Lung (tissue), 17 donors: ENCODE measurements at places on chromosomes 4 and X. TPM values are rescaled to one million over a fixed set of nuclear protein-coding genes. Genes with fewer than 3 reads are reported as not detected.

DNA sequence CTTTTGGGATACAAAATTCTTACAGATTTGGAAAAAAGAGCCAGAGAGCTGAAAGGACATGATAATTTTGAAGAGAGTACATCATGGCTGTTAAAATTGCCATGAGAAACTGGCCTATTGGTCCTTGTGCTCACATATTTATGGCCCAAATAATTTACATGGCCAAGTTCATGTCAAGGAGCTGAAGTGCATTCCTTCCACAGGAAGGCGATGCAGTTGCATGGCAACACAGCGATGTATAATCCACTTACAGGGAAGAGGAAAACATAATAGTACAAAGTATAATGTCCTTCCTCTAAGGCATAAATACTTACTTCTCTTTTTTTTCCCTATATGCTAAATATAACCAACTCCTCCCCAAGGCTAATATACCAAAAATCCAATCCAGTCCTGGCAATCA, 914.5 kb upstream of the AGA start:
- no peaks in the 10 kb centered on the region for H3K36me3 ChIP-seq
- H3K27me3 ChIP-seq: no peaks in the 10 kb centered on the region
- no peak overlapping the region for H3K4me3 ChIP-seq
- no peak overlapping the region for H3K27ac ChIP-seq

The ADH6 gene
- 0.43 TPM for total RNA-seq

DNA sequence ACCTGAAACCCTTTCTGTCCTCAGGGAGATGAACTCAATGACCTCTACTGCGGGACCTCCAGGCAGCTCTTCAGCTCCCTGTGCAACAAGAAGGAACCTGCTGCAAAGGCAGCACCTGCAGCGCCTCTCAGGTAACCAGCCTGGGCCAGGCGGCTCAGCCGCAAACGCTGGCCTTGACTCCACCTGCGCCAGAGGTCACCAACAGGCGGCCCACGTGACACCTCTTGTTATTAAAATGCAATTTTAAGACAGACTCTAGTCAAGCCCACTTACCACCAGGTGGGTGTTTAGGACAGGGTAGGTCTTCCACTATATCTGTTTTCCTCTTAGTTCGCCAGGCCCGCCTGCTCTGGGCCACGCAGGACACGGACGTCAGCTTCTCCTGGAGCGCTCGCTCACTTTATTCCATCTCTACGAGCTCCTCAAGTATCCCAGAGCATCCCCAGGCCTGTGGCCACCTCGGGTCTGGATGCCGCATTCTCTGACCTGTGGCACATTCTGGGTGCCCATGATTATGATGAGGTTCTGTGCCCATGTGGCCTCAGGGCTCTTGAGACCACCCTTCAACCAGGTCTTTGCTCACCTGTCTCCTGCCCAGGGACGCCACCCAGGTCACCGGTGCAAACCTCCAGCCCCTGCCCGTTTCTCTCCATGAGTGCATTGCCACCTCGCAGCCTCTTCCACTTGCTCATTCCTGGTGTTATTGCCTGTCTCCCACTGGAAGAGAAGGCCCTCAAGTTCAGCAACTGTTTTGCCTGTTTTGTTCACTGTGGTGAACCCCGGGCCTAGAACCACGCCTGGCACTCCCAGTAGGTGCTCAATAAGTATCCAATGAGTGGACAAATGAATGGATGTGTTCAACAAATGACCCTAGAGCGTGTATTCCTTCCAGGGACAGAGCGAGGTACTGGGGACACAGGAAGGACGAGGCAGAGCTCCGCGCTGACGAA, 32.8 kb upstream of the JAKMIP1 start:
- DNase-seq: no peak
- no peaks in the 10 kb centered on the region for H3K4me1 ChIP-seq
- H3K4me3 ChIP-seq: no peak overlapping the region
- H3K27ac ChIP-seq: no peak overlapping the region
- H3K36me3 ChIP-seq: no peaks in the 10 kb centered on the region

DNA sequence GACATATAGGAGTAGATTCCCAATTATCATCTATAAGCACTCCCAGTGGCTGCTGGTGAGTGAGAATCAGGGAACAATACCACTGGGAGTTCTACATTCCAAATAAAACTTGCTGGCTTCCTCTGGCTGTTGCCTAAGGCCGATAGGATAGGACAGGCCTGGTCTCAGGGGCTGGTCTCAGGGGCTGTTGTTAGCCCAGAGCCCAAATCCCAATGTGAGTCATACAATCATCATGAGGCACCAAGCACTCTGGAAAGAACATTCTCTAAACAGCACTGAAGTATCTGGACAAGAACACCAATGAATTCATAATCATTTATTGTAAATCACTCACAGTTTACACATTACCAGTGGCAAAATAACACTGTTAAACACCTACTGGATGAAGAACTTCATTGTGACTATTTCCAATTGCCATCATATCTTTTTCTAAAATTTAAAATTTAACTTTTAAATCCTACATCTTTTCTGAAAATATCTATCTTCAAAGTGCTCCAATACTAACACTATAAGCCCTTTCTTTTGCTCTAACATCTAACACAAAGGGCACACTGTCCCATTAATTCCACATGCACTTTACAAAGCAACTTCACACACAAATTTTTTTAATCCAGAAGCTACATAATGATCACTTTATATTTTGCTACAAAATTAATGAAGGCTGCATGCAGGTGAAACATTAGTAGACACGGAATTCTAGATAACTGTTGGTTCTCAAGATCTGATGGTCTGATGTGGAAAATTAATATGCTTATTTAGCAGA, 67.6 kb upstream of the TMEM150C start:
- H3K4me1 ChIP-seq: no peaks in the 10 kb centered on the region
- H3K27ac ChIP-seq: no peak overlapping the region
- no peak for DNase-seq
- peaks cover 2% of the 10 kb centered on the region for H3K36me3 ChIP-seq
- no peak overlapping the region for H3K4me3 ChIP-seq
- H3K27me3 ChIP-seq: no peaks in the 10 kb centered on the region

DNA sequence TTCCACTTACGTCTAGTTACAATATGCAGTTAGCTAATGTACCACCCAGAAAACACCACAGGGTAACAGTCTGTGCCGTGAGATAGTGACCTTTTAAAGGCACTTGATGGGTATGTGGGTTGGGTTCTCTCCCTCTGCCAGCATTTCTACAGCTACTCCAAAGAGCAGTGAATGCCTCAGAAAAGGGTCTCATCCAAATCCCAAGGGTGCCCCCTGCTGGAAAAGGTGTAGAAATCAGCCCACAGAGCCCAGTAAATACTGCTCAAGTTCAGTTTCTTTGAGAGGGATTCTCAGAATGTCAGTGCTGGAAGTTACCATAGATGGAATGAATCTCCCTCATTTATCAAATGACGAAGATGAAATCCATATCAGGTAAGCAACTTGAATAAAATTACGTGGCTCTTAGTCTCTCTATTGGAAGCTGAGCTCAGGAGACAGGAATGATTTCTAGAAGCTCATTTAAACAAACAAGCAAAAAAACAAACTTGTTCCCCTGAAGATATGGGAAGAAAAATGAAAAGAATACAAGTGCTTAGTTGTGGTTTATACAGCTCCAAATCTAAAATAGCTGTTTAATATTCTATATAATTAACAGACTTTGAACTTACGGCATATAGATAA, 9.5 kb downstream of the RNF175 start:
- DNase-seq: peak; percentile 76
- H3K36me3 ChIP-seq: no peaks in the 10 kb centered on the region
- H3K4me1 ChIP-seq: no peaks in the 10 kb centered on the region
- no peaks in the 10 kb centered on the region for H3K27me3 ChIP-seq

GRCh38 chrX:150527108-150527507, 41.3 kb upstream of the MTM1 start:
- no peaks in the 10 kb centered on the region for H3K4me1 ChIP-seq
- no peaks in the 10 kb centered on the region for H3K36me3 ChIP-seq
- no peak for DNase-seq
- H3K4me3 ChIP-seq: no peak overlapping the region
- H3K27me3 ChIP-seq: no peaks in the 10 kb centered on the region

DNA sequence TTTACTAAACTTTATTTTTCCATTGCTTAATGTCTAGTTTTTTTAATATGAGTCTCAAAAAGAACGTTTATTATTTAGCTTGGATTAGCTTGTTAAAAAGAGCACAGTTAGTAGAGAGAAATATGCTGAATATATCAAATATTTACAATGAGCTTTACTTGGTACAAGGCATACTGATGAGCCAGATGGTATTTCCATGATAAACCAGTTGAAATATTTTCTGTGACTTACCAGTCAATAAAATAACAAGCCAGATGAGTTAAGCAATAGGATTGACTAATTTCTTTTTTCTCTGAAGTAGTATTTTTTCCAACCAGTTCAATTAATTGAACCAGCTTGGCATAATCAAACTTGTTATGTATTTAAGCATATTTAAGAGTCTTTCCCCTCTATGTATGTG, 134.1 kb downstream of the KLHL34 start:
- H3K4me1 ChIP-seq: no peaks in the 10 kb centered on the region
- no peaks in the 10 kb centered on the region for H3K27me3 ChIP-seq
- H3K27ac ChIP-seq: no peak overlapping the region

- no peaks in the 10 kb centered on the region for H3K36me3 ChIP-seq
- H3K4me3 ChIP-seq: no peak overlapping the region
- DNase-seq: no peak
These were observed 275.2 kb downstream of the SPRY1 start for GRCh38 chr4:123671636-123672404.

DNA sequence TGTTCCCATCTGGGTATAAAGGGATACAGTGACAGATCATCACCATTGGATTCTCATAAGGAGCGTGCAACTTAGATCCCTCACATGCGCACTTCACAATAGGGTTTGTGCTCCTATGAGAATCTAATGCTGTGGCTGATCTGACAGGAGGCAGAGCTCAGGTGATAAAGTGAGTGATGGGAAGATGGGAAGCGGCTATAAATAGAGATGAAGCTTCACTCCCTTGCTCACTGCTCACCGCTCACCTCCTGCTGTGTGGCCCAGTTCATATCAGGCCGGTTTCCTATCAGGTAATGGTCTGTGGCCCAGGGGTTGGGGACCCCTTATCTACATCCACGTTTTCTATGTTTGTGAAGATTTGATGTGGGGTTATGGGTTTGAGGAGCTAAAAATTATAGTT, 43.7 kb downstream of the FAT4 start:
- H3K4me1 ChIP-seq: no peaks in the 10 kb centered on the region
- H3K27me3 ChIP-seq: no peaks in the 10 kb centered on the region
- no peak overlapping the region for H3K4me3 ChIP-seq
- no peak overlapping the region for H3K27ac ChIP-seq
- H3K36me3 ChIP-seq: no peaks in the 10 kb centered on the region
- DNase-seq: no peak

DNA sequence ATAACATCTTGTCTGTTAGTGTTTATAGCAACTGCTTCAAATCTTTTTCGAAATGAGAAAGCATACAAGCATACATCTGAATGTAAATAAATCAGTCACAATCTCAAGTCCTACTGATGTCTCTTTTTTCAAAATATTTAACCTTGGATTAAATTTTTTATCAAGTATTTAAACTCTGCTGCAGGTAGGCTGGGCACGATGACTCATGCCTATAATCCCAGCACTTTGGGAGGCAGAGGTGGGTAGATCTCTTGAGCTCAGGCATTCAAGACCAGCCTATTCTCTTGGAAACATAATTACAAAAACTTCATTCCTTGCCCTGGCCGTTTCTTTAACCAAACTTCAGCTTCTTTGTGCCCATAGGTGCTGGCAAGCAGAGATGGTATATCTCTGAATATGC, 540.3 kb upstream of the GALNT7 start:
- H3K4me3 ChIP-seq: no peak overlapping the region
- DNase-seq: no peak
- H3K27ac ChIP-seq: no peak overlapping the region
- no peaks in the 10 kb centered on the region for H3K36me3 ChIP-seq
- H3K27me3 ChIP-seq: no peaks in the 10 kb centered on the region

DNA sequence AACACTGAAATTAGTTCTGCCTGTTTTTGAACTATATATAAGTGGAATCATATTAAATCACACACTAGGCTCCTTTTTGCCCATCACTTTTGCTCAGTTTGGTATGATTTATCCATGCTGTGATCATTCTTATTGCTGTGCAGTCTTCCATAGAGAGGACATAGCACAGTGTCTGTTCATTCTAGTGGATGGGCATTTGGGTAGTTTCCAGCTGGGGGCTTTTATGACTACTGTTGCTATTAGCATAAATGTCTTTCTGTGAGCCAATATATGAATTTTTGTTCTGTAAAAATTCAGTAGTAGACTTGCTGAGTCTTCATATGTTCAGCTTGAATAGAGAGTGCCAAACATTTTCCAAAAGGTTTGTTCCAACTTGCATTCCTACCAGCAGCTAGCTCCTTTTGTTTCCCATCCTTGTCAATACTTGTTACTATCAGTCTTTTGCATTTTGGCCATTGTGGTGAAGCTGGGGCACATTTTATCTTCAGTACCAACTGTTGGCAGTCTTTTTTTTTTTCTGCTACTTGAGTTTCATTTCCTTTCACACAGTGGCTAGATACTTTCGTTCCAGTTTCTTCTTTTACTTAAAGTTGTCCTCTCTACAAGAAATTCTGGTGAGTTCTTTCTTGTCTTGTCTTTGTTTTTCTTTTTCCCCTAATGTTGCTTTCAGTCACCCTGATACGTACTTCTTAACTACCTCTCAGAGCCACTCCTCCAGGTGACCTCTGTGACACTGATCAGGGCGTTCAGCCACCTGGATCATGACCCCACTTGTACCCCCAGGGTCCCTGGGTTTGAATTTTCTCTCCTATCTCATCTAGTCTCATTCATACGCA, 87.0 kb downstream of the ANXA3 start:
- no peaks in the 10 kb centered on the region for H3K27me3 ChIP-seq
- H3K4me3 ChIP-seq: no peak overlapping the region
- no peak for DNase-seq
- no peak overlapping the region for H3K27ac ChIP-seq

- H3K27me3 ChIP-seq: no peaks in the 10 kb centered on the region
- no peaks in the 10 kb centered on the region for H3K4me1 ChIP-seq
- H3K4me3 ChIP-seq: no peak overlapping the region
- no peaks in the 10 kb centered on the region for H3K36me3 ChIP-seq
- no peak overlapping the region for H3K27ac ChIP-seq
- no peak for DNase-seq
These were observed 617.7 kb upstream of the SMIM31 start for GRCh38 chr4:164136180-164136616.

The ZMAT1 gene
- total RNA-seq: 5.9 TPM

DNA sequence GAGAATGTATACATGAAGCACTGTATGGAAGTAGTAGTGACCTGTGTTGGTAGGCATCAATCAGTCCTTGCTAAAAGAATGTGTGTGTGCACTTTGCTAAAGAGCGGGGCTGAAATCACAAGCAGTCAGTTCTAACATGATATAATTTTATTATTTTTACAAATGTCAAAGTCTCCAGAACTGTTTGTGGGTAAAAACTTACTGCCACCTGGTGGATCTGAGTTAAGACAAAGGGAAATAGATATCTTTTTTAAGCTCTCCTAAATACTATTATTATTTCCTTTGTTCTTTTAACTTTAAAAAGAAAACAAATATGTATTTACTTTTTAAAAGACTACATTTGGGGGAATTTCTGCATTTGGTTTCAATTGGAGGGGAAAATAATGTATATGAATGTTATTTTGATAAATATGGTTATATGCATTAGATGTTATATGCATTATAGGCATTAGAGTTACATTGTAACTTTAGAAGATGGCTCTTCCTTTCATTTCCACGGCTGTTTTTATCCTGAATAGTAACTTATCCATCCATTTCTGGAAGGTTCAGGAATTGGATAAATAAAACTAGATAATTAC, 7.8 kb upstream of the CLOCK start:
- H3K27me3 ChIP-seq: no peaks in the 10 kb centered on the region
- DNase-seq: no peak
- H3K27ac ChIP-seq: no peak overlapping the region
- H3K36me3 ChIP-seq: no peaks in the 10 kb centered on the region

GRCh38 chr4:16123356-16124084, 39.7 kb upstream of the PROM1 start:
- DNase-seq: no peak
- H3K27me3 ChIP-seq: no peaks in the 10 kb centered on the region
- no peak overlapping the region for H3K4me3 ChIP-seq
- no peaks in the 10 kb centered on the region for H3K4me1 ChIP-seq
